ENCODE measurements at places on chromosomes 12 and 14. TPM values are rescaled to one million over a fixed set of nuclear protein-coding genes. Genes with fewer than 3 reads are reported as not detected.

ERBB3 gene
- 1.0 TPM for total RNA-seq

KLHDC1 gene
- total RNA-seq: 0.26 TPM

RNASE2 gene
- total RNA-seq: not detected

MANSC4 gene
- not detected for total RNA-seq

LETMD1 gene
- 23.9 TPM for total RNA-seq

ALG10B gene
- 5.8 TPM for total RNA-seq

GLI1 gene
- 7.3 TPM for total RNA-seq

PTPRQ gene
- 0.01 TPM for total RNA-seq

HOTAIR gene
- total RNA-seq: 0.23 TPM

NPFF gene
- not detected for total RNA-seq

YARS2 gene
- 30.2 TPM for total RNA-seq

L3HYPDH gene
- total RNA-seq: 37.3 TPM

RND1 gene
- 7.4 TPM for total RNA-seq

CLEC7A gene
- total RNA-seq: not detected

SPTB gene
- 0.91 TPM for total RNA-seq

SMIM41 gene
- not detected for total RNA-seq

ACADS gene
- 11.0 TPM for total RNA-seq

SLC16A7 gene
- 0.21 TPM for total RNA-seq

SMOC1 gene
- total RNA-seq: 25.5 TPM

CMTM5 gene
- not detected for total RNA-seq
